Left ventricle myocardium superior (tissue), 1 donor: ENCODE measurements at places on chromosomes 12 and 14.

- DNase-seq, result no peak
These were observed 133.5 kb upstream of the PARP11 start for GRCh38 chr12:4006743-4007142.

DNA sequence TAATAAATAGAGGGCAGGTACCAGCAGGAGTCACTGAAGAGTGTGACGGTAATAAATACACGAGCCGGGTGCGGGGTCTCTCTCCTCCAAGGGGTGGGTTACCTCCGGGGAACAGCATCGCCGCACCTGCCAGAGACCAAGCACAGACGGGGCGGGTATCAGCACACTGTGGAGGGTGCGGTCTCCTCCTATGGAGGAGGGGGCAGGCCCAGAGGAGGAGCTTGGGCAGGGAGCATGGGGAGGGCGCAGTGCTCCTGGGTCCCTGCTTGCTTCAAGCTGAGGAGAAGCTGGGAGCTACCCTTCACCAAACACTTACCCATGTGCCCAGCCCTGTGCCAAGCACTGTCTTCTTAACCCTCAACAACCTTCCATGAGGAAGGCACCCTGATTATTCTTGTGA lies 12.8 kb downstream of the PGF start:
- no peak for DNase-seq

DNA sequence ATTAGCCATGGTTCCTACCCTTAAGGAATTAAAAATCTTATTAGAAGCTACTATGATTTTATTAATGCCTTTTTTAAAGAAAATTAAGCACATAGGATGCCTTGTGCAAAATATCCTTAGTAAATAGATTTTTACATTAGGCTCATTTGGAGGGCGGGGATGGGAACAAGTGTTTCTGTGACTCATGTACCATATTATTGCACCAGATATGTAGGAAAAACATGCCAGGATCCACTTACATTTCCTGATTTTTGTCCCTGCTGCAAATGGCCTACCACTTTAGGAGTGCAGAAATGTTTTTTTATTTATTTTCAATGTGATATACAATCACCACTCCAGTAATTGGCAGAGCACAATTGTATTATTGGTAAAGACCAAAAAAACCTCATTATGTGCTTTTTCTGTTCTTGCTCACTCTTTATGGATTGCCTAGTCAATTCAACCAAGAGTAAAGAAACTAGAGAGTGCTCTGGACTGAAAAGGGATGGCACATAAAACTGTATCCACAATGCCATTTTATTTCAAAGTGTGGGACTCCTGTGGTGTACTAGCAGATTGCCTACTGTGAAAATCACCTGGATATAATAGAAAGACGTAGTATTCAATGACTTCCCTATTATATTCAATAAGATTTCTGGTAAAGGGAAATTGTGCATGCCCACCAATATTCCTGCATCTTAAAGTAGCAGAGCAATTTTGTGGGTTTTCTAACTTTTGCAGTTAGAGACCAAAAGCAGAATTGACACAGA lies 86.9 kb downstream of the ANO6 start:
- DNase-seq, result no peak

GRCh38 chr14:92439537-92440344 lies 73.8 kb upstream of the RIN3 start:
- DNase-seq, result peak; percentile 88

- DNase-seq, result no peak
These were observed 6.5 kb downstream of the USP44 start for GRCh38 chr12:95544756-95545155.

- DNase-seq, result no peak
These were observed 192.8 kb downstream of the NTF3 start for GRCh38 chr12:5624486-5625272.

- no peak for DNase-seq
These were observed 379.6 kb downstream of the ETNK1 start for GRCh38 chr12:23004473-23005020.
